Activated T-helper 9 cell treated with anti-CD3 and anti-CD28 coated beads, Interleukin-2, amount 50 U/mL, for 16 hours (primary cell): ENCODE measurements at places on chromosomes 2 and 18.

DNA sequence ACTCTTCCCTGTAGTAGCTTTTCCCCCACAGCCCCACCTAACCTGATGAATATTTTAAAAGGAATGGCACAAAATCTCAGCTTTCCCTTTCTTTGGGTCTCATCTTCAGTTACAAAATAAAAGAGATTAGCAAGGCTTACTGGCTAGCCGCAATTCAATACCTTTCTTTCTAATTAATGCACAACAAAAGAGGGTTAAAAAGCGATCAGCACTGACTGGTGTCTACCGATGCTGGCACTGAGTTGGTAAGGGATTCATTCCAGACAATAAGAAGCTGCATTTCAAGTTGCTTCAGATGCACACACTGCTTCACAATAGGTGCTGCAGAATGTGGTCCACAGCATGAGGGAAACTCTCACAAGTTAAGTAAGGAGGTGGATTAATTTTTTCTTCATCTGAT, 41.9 kb downstream of the HDHD2 start:
- DNase-seq, result no peak

GRCh38 chr18:44686156-44686555, 5.5 kb downstream of the SETBP1 start:
- no peak for DNase-seq

- DNase-seq, result no peak
Measured at GRCh38 chr2:224220586-224221255, 181.2 kb downstream of the FAM124B start.

- DNase-seq, result no peak
Measured at GRCh38 chr2:15152382-15152781, 408.8 kb downstream of the NBAS start.
